ENCODE measurements at places on chromosomes 5 and 9.

GRCh38 chr5:169385636-169386035, 84.7 kb upstream of the SLIT3 start:
- DNase-seq = no peak

GRCh38 chr5:24606971-24607370, 37.8 kb downstream of the CDH10 start:
- no peak for DNase-seq

- DNase-seq = peak; percentile 56
Observed at GRCh38 chr5:163915481-163915961, 410.1 kb downstream of the MAT2B start.

DNA sequence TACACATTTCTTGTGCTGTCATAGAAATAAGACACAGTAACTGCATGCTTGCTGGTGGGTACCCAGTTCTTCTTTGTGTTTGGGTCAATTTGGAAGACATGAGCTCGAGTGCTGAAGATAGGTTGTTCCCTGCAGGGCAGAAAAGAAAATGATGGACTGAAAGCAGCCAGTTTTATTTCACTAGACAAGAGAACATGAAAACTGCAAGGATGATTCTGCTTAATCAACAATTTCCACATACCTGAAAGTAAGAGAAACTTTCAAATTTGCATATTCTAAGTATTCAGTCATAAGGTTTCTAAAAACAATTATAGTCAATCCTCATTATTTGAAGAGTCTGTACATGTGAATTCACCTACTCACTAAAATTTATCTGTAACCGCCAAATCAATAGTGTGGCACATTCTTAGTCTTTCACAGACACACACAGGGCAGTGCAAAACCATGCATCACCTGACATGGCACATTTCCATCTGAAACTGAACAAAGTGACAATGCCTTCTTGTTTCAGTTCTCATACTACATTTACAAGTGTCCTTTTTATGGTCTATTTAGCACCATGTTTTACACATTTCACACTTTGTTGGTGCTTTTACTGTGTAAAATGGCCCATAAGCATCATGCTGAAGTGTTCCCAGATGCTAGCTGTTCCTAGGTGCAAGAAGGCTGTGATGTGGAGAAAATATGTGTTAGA, 56.9 kb downstream of the HOMER1 start:
- DNase-seq = peak; percentile 83

GRCh38 chr5:62268792-62269191, 37.2 kb upstream of the KIF2A start:
- no peak for DNase-seq

- DNase-seq = no peak
Observed at GRCh38 chr5:175422058-175422457, 21.9 kb downstream of the DRD1 start.

GRCh38 chr9:14258156-14258555, 55.8 kb downstream of the NFIB start:
- no peak for DNase-seq

DNA sequence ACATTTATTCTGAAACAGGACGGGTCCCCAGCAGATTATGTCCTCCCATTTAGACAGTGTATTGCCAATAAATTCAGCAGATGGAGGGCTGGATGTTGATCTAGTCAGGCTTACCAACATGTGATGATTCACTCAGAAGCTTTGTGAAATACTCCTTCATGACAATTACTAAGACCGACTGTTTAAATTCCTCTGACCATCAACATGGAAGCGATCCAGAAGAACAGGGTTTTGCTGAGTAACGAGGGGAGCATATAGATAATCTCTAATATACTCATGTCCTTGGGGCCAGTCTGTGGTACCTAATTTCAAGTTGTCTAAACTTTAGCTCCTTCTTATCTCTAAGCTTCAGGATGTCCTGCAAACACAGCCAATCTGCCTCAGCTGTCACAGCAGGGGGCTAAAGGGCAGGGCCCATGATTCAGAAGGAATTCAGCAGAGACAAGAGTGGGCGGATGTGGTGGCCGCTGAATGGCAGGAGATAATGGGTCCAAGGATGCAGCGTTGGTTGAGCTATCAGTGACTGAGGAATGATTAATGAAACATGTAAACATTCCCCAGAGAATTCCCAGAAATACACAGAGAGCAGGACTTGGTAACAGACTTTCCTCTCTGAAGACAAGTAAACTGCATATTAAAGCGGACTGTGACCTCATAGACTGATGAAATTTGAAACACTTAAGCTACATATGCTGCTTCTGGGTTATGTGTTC, 109.4 kb downstream of the ANKRD55 start:
- DNase-seq = no peak

DNA sequence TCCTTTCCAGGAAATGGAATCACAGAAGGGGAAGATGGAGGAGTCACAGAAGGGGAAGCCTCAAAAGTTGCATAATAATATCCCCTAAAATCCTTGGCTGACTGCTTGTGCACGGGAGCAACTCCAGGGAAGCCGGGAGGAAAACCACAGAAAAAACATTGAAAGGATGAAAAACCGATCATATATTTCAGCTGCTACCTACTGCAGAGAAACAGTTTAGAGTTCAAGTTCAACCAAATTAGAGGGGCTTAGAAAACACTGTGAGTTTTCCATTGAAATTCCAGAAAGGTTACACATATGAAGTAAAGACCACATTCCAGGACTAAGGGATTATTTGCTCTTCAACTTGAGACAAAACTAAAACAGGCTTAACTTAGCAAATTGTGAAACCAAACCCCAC, 37.6 kb upstream of the MTAP start:
- no peak for DNase-seq

DNA sequence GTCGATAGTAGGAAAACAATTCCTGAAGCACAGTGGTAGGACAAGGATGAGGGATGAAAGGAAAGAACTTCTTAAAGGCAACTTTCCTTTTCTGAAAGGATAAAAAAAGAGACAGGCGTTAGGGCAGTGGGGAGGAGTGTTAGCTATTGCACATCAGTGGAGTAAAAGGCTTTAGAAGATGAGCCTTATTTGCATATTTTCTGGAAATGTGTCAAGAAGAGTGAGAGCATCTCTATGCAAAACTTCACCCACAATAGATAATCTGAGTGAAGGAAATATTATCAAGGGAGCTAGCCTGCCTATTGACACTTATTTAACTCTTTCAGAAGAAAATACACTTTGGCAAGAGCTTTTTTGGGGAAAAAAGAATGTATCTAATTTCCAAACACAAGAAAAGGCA, 151.6 kb downstream of the MACIR start:
- no peak for DNase-seq

- no peak for DNase-seq
Observed at GRCh38 chr9:85451680-85452079, 290.1 kb downstream of the AGTPBP1 start.

DNA sequence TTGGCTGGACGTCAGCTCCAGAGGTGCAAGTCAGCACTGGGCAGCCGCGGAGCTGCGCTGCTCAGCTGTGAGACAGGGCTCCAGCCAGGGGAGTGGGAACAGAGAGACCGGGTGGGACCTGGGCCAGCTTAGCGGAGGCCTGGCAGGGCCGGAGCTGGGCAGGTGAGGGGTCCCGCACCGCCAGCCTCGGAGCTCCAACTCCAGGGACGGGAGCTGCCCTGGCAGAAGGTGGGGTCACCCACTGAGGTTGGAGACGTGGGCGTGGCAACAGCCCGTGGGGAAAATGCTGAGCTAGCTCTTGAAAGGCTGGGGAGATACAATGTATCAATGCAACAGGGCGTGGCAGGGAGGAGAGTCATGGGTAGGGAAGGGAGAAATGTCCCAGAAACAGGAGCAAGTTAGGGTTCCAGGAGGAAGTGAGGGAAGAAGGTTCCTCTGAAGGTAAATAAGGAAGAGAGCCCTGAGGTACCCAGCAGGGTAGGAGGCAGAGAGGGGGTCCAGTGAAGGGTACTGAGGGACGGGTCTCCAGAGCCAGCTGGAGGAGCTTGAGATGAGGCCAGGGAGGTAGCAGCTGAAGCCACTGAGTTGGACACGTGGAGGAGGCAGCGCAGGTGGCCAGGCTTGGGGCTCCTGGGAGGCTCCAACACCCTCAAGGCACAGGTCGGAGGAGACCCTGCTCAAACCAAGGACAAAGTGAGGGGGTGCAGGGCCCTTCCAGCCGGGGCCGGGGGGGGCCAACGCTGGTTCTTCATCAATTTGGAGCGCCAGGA, 736 bp upstream of the NKD2 start:
- DNase-seq = no peak

DNA sequence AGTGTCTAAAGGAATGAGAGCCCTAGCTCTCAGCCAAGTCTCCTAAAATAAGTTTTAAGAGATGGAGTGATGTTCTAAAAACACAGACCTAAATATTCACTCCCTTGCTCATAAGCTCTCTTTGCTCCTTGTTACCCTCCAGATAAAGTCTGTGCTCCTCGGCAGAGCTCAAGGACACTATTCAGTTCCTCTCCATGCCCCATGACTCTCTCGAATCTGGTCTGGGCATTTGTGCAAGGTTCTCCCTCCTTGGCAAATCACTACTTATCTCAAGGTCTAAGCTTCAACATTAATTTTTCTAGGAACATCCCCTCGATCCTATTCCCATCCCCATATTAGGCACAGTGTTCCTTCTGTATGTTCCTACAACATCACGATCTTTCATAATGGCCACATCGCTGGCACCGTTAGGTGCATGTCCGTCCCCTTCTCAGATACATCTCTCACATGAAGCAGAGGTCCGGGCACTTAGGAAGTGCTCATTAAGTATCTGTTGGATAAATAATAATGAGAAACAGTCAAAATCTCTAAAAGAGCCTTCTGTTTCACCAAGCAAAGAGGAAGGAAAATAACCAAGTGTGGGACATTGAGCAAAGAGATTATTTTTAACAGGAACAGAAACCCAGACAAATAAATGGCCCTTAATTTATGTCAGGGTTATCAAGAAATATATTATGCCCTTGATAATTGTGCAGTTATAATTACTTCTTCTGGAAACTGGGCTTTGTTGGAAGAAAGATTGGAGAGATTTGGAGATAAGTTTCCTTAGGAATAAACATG, 85.9 kb upstream of the HTR4 start:
- DNase-seq = no peak

- no peak for DNase-seq
Observed at GRCh38 chr5:34690898-34691297, 34.8 kb downstream of the RAI14 start.

DNA sequence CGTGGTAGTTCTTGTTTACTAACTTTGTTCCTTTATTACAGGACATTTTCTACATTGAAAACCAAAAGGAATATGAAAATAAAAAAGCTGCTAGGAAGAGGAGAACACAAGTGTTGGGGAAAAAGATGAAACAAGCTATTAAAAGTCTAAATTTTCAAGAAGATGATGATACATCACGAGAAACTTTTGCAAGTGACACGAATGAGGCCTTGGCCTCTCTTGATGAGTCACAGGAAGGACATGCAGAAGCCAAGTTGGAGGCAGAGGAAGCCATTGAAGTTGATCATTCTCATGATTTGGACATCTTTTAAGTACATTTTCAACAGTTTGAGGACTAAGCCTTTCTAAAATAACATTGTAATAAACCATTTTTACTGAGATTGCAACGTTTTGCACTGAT, 23.8 kb downstream of the PHAX start:
- no peak for DNase-seq

DNA sequence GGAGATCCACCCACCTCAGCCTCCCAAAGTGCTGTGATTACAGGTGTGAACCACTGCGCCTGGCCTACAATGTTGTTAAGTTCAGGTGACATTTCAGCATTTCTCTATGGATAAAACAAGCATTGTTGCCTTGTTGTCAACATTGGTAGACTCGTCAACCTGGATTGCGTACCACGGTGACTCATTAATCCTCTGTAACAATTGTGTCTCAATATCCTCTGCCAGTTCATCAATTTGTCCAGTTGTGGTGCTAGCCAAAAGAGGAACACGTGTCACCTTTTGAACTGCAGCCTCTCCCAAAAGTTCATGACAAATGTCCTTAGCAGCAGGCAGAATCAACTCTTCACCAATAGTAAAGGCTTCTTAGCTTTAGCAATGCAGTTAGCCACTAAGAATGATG, 46.3 kb upstream of the LARP1 start:
- DNase-seq = no peak

DNA sequence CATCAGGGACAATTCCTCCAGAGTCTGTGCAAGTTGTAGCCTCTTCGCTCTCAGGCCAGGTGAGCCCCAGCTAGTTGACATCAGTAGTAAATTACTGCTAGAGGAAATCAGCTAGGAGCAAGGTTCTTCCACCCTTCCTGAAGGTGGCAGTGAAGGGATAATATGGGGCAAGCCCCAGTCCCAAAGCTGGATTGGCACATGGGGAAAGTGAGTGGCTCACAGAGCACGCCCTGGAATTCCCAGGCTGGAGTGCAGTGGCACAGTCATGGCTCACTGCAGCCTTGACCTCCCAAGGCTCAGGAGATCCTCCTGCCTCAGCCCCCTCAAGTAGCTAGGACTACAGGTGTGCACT, 82.1 kb downstream of the CYFIP2 start:
- DNase-seq = no peak

DNA sequence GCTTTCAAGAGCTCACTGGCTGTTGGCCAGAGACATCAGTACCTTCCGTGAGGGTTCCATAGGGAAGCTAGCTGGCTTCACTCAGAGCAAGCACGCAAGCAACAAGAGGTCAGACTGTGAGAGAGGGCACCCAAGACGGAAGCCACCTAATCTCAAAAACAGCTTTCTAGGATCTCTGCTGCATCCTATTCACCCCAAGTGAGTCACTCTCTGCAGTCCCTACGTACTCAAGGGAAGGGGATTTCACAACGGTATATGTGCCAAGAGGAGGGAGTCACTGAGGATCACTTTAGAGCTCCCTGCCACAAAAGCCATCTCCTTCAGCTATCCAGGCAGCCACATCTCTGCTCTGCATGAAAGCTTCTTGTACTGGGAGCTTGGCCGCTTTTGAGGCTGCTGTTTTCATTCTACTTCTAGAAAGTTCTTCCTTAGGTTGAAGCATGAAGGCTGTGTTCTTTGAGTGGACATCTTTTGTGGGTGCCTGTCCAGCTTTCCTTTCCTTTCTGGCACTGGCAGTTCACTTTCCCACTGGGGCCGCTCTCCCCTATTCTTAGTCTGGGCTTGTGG, 249.5 kb downstream of the MAN2A1 start:
- no peak for DNase-seq

DNA sequence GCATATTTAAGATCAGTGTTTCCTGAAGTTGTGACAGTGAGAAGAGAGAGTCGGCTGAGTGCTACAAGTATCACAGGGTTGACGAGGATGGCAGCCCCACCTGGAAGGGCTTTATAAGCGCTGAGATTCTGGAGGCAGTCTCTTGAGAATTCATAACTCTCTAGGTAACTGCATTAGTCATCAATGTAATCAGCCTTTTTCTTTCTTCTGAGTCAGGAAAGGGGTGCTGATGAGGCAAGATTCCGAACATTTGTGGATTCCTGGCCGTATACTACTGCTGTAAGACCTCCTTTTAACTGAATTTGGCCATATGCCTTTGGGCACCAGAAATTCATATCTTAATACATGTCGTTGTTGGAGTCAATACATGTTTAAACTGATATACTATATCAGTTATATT, 6.6 kb upstream of the RNF20 start:
- DNase-seq = no peak

- no peak for DNase-seq
Observed at GRCh38 chr9:16361939-16362338, 508.5 kb downstream of the BNC2 start.

DNA sequence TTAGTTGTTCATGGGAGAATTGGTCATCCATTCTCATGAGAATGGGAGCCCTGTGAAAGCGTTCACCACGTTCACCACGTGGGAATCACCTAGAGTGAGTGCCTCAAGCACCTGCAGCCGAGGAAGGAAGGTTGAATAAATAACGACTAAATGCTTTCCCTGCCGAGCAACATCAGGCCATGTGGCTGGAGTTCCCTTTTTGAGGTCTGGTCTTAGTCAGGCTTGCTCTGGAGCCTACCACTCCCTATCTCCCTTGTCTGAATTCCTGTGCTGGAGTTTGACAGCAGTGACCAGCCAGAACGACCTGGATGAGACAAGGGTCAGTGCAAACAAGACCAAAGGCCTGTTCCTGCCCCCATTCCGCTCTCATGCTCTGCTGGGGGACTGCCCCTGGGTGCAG, 28.5 kb downstream of the KCNMB1 start:
- no peak for DNase-seq
